Esophagus squamous epithelium (tissue), 5 donors: ENCODE measurements at places on chromosomes 12 and 14. TPM values are rescaled to one million over a fixed set of nuclear protein-coding genes. Genes with fewer than 3 reads are reported as not detected.

Gene KCNC2
- total RNA-seq, result not detected

Gene DPY19L2
- 0.15 TPM for total RNA-seq

Gene ERP27
- total RNA-seq, result not detected

Gene CLMN
- total RNA-seq, result 4.4 TPM

Gene TPPP2
- not detected for total RNA-seq

Gene FAM181A
- total RNA-seq, result not detected

Gene PRB2
- not detected for total RNA-seq

Gene PLCZ1
- total RNA-seq, result not detected

Gene SPIC
- not detected for total RNA-seq

Gene GDF3
- not detected for total RNA-seq

Gene KLHDC1
- total RNA-seq, result 6.5 TPM

Gene AKAP3
- 2.6 TPM for total RNA-seq

Gene LRRC43
- total RNA-seq, result not detected

Gene CLEC6A
- not detected for total RNA-seq

Gene OR6C2
- not detected for total RNA-seq
